Anterior cingulate cortex (tissue), 58 donors: ENCODE measurements at places on chromosomes 16 and 17.
A peak's percentile ranks its signal among the peaks of the same experiment; 100 is the strongest.

DNA sequence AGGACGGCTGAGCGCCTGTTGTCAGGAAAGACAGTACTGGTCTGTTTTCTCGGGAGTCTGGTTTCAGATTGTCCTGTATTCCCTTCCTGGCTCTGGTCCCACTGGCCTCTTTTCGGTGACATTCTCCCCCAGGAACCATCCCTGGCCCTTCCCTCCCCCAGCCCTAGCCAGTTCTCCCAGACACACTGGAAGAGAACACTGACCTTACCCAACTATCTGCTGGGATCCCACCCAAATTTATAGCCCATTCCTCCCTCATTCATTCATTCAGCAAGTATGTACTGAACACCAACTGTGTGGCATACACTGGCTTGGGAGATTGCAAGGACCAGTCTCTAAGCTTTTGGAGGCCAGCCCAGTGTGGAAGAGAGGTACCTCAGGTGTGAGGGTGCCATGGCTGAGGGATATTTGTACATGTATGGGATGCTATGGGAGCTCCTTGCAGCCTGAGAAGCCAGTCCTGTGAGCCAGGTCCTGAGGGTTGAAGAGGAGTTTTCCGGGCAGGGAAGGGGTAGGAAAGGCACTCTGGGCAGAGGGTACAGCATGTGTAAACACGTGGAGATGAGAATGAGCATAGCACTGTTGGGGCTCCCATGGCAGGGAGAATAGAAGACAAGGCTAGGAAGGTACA is 5.2 kb downstream of the RND2 start:
- DNase-seq, result peak; percentile 8

DNA sequence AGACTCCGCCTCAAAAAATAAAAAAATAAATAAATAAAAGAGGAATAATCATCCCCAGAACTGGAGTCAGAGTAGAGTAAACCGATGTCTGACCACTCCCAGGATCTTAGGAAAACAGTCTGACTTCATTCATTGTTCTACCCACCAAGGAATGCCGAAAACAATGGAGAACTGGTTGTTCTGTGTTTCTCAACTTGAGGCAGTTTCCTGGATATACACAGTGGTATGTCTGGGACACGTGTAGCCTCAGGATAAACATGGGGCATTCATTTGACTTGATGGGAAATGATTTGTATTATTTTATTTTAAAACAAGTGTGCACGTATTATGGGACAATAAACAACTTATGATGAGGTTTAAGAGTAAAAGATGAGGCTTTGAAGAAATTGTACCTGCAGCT is 32.8 kb upstream of the PAFAH1B1 start:
- no peak for DNase-seq

DNA sequence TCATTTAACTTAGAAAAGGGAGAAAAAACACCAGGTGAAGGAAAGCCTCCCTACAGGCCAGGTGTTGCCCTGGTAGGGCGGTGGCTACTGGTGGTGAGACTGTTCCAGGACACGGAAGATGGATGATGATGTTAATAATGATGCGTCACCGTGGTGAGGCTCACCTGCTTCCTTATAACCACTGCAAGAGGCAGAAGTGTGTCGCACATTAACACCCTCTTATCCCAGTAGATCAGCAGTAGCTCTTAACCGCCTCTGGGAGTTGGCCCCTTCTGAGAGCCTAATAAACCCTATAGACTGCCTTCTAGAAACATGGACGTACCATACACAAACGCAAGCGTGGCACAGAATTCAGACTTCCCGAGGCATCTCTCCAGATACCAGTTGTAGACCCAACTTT is 7.8 kb downstream of the BFAR start:
- no peak for DNase-seq

DNA sequence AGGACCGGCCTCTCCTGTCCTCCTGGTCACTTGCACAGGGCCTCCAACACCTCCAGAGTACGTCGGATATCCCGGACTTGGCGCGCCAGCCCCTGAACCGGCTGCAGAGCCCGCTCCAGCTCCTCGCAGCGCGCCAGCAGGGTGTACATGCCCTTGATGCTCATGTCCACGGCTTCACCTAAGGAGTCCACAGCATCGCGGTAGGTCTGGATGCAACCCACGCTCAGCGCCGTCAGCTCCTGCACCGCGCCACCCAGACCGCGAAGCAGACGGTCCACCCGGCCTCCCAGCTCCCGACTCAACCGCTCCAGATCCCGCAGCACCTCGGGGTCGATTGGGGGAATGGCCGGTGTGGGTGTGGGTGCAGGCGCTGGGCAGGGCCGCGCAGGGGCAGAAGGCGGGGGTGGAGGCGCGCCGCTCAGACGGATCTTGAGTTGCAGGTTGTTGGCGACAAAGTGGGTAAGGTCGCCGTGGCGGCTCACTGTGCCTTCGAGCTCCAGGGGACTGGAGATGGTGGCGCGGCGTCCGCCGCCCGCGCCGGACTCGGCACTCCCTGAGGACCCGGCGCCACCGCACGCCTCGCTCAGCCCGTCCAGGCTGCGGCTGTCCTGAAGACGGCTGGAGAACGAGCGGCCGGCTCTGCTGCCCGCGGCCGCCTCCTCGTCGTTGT is 804 bp downstream of the BORCS6 start:
- no peak for DNase-seq

DNA sequence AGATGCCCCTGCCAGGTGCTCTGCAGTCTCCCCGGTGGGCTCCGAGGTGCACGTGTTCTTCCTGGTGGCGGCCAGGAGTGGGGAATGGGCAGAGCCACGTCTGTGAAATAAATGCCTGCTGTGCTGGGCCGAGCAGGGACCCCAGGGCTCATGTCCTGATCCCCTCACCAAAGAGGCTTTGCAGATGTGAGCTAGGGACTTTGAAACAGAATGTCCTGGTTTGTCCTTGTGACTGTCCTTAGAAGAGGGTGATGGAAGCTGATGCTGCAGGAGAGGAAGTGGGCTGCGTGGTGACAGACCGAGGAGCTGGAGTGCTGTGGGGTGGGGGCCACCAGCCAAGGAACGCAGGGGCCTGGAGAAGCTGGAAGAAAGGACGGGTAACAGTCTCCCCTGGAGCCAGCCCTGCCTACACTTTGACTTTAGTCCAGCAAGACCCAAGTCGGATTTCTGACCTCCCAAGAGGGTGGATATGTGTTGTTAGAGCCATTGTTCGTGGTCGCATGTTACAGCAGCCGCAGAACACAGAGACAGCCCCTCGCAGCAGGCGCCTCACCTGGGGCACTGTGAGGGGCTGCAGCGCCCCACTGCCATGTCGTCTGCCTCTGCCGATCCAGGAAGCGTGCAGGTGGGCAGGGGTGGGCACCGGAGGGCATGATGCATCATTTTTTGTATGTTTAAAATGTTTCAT is 217.9 kb upstream of the CIBAR2 start:
- DNase-seq, result no peak
